ENCODE measurements at places on chromosomes 3 and 15.

GRCh38 chr3:157606852-157607197 is 103.6 kb upstream of the VEPH1 start:
- peaks cover 15% of the 10 kb centered on the region for H3K27me3 ChIP-seq
- H3K36me3 ChIP-seq = no peaks in the 10 kb centered on the region
- no peak overlapping the region for H3K4me3 ChIP-seq
- no peak for DNase-seq
- peaks cover 12% of the 10 kb centered on the region for H3K4me1 ChIP-seq

DNA sequence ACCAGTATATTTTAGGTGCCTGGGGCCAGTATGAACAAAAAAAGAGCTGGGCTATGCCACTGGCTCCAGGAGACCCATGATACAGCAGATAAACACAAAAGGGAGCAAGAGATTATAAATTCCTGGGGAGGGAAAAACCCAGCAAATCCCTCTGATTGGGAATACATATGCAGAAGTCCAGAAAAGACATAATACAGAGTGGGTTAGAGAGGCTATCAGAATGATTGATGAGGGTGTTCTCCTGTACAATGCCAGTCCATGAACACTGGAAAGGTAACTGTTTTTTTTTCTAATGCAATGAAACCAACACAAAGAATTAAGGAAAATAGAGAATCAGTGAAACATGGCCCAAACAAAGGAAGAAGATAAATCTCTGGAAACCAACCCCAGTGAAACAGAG is 5.4 kb upstream of the VPS39 start:
- peaks cover 78% of the 10 kb centered on the region for H3K36me3 ChIP-seq
- no peaks in the 10 kb centered on the region for H3K27me3 ChIP-seq
- peaks cover under 1% of the 10 kb centered on the region for H3K4me1 ChIP-seq
- no peak overlapping the region for H3K27ac ChIP-seq
- H3K4me3 ChIP-seq = no peak overlapping the region
- no peak for DNase-seq

DNA sequence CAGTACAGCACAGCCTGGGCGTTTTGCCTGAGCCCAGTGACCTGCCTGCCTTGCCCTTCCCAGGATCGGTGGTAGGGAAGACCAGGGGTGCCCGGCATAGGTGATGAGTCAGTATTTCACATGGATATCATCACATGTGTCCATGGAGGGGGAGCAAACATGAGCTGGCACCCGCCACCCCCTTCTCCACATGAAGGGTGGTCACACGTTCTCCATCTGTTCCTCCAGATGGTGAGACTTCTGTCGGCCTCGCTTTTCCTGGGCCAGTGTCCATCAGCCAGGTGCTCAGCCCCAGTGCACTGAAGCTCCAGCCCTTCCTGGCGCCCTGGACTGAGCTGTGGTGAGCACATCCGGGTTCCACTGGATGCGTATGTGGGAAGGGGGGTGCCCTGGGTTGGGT is 208.4 kb downstream of the UBE3A start:
- no peaks in the 10 kb centered on the region for H3K36me3 ChIP-seq
- H3K4me3 ChIP-seq = no peak overlapping the region
- H3K27ac ChIP-seq = no peak overlapping the region
- H3K4me1 ChIP-seq = no peaks in the 10 kb centered on the region
- DNase-seq = no peak
- H3K27me3 ChIP-seq = no peaks in the 10 kb centered on the region

- H3K4me1 ChIP-seq = peaks cover 50% of the 10 kb centered on the region
- H3K36me3 ChIP-seq = no peaks in the 10 kb centered on the region
- DNase-seq = no peak
- H3K27ac ChIP-seq = no peak overlapping the region
- H3K4me3 ChIP-seq = no peak overlapping the region
Measured at GRCh38 chr3:54321520-54321919, 199.2 kb downstream of the CACNA2D3 start.

GRCh38 chr3:184238246-184238818 is 8.9 kb downstream of the VWA5B2 start:
- peaks cover 10% of the 10 kb centered on the region for H3K36me3 ChIP-seq
- no peak for DNase-seq
- H3K4me3 ChIP-seq = no peak overlapping the region
- H3K4me1 ChIP-seq = no peaks in the 10 kb centered on the region

GRCh38 chr3:195563317-195563716 is 20.2 kb upstream of the PPP1R2 start:
- H3K4me1 ChIP-seq = peaks cover 42% of the 10 kb centered on the region
- no peak overlapping the region for H3K4me3 ChIP-seq
- no peaks in the 10 kb centered on the region for H3K36me3 ChIP-seq
- DNase-seq = no peak
- H3K27ac ChIP-seq = no peak overlapping the region
- no peaks in the 10 kb centered on the region for H3K27me3 ChIP-seq

DNA sequence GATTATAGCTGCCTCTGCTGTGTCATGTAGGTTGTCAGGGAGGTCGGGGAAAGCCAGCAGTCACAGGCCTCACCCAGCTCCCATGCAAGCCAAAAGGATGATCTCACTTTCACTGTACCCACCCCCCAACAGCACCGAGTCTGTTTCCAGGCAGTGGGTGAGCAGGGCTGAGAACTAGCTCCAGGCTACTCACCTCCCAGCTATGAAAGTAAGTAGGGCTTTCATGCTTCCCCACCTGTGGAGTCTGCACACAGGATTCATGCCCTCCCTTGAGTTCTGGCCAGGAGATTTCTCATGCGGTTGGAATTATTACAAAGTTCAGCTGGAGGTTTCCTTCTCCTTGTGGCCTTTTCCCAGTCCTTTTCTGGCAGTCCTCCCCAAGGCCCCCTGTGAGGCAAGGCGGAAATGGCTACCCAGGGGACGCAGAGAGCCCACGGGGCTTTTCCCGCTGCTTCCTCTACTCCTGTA is 356.2 kb downstream of the SV2B start:
- H3K27ac ChIP-seq = peak overlapping the region; percentile 33
- H3K4me3 ChIP-seq = no peak overlapping the region
- no peak for DNase-seq
- peaks cover 8% of the 10 kb centered on the region for H3K4me1 ChIP-seq
- peaks cover 6% of the 10 kb centered on the region for H3K27me3 ChIP-seq
- peaks cover 5% of the 10 kb centered on the region for H3K36me3 ChIP-seq

- no peaks in the 10 kb centered on the region for H3K36me3 ChIP-seq
- no peak overlapping the region for H3K27ac ChIP-seq
- H3K27me3 ChIP-seq = peaks cover 4% of the 10 kb centered on the region
- DNase-seq = no peak
- H3K4me3 ChIP-seq = no peak overlapping the region
Measured at GRCh38 chr3:79477242-79477641, 290.6 kb downstream of the ROBO1 start.

GRCh38 chr15:70327856-70328678 is 230.3 kb upstream of the TLE3 start:
- no peak overlapping the region for H3K4me3 ChIP-seq
- peaks cover 10% of the 10 kb centered on the region for H3K36me3 ChIP-seq
- H3K27ac ChIP-seq = no peak overlapping the region
- no peak for DNase-seq

- H3K27ac ChIP-seq = no peak overlapping the region
- no peak for DNase-seq
- H3K4me3 ChIP-seq = no peak overlapping the region
- peaks cover 20% of the 10 kb centered on the region for H3K27me3 ChIP-seq
Measured at GRCh38 chr15:100056411-100057072, 285.2 kb downstream of the ADAMTS17 start.

DNA sequence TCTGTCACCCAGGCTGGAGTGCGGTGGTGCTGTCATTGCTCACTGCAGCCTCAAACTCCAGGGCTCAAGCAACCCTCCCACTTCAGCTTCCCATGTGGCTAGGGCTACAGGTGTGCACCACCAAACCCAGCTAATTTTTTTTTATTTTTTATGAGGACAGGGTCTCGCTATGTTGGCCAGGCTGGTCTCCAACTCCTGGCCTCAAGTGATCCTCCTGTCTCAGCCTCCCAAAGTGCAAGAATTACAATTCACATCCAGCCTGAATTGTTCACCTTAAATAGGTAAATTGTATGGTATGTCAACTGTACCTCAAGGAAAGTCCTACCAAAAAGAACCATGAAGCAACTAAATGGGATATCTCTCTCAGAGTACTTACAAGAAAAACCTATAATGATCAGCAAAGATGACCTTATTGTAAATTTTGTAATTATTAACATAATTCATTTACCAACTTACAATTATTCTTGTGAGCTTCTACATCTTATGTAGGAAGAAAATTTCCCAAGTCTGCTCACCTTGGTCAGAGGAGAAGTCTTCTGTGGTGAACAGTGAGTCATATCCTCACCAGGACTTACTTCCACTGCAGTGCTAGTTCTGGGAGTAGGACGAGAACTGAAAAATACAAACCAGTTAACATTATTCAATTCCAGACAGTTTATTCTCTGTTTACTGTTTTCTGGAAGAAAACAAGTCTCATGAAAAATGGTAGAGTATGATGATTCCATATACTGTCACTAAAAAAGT is 54.4 kb downstream of the ULK4 start:
- H3K4me3 ChIP-seq = no peak overlapping the region
- no peak overlapping the region for H3K27ac ChIP-seq
- no peak for DNase-seq
- no peaks in the 10 kb centered on the region for H3K27me3 ChIP-seq
- peaks cover 30% of the 10 kb centered on the region for H3K36me3 ChIP-seq

GRCh38 chr3:87260270-87260669 is 16.1 kb downstream of the POU1F1 start:
- no peaks in the 10 kb centered on the region for H3K36me3 ChIP-seq
- peaks cover 5% of the 10 kb centered on the region for H3K27me3 ChIP-seq
- no peak overlapping the region for H3K27ac ChIP-seq
- DNase-seq = peak; percentile 58

DNA sequence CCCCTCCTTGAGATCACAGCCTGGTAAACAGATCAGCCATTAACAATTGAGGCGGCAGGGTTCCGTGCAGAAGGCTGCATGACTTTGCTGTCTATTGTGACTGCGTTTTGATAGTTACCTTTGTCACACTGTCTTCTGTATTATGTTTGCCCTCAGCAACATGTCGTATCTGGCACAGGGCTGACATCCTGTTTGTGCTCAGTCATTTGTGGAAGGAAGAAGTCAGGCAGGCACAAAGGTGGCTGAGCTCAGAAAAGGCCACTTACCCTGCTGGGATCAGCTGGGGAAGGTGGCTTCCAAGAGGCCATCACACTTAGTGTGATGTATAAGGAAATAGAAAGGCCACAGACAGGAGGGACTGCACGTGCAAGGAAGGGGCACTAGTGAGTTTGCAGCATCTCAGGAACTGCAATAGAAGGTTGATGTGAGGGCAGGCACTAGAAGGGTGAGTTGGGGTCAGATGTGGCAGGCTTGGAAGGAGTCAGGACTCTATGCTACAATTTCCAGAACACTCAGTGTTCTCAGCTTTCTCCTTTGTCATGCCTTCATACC is 13.4 kb downstream of the PML start:
- H3K36me3 ChIP-seq = peaks cover 62% of the 10 kb centered on the region
- peaks cover 2% of the 10 kb centered on the region for H3K27me3 ChIP-seq
- no peak overlapping the region for H3K4me3 ChIP-seq
- peak overlapping the region; percentile 30 for H3K27ac ChIP-seq

DNA sequence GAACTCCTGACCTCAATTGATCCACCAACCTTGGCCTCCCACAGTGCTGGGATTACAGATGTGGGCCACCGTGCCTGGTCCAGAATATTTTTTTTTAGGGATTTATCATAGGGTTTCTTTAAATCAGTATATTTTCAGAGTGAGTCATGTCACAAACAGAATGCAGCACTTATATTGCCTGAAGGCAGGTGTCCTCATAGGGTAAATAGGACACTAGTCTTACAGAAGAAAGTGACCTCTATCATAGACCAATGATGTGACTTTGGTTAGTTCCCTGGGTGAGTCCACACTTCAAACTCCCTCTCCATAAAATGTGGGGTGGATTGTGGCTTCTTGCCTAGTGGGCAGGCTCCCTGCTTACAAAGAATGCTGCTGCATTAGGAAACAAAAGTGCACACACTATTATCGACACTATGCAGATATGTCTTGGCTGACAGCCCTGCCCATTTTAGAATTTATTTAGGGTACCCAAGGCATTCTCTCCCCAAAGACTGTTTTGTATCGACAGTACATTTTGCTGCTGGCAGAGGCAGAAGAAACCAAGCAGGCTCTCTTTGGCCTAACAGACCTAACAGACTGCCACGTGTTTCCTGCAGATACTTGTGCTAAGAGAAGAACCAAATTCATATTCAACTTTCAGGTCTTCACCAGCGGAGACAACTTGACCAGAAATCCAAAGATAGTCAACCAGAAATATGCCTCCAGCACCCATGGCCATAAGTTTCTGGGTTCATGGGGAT is 125.0 kb downstream of the MOBP start:
- no peak overlapping the region for H3K27ac ChIP-seq
- peaks cover 8% of the 10 kb centered on the region for H3K27me3 ChIP-seq
- peaks cover 8% of the 10 kb centered on the region for H3K4me1 ChIP-seq
- H3K4me3 ChIP-seq = no peak overlapping the region
- no peak for DNase-seq
- no peaks in the 10 kb centered on the region for H3K36me3 ChIP-seq

GRCh38 chr15:76127169-76127568 is 67.4 kb downstream of the TMEM266 start:
- H3K4me3 ChIP-seq = no peak overlapping the region
- no peaks in the 10 kb centered on the region for H3K4me1 ChIP-seq
- no peak for DNase-seq
- H3K27me3 ChIP-seq = peaks cover 13% of the 10 kb centered on the region

- no peak overlapping the region for H3K27ac ChIP-seq
- H3K4me1 ChIP-seq = peaks cover 17% of the 10 kb centered on the region
- H3K27me3 ChIP-seq = peaks cover 3% of the 10 kb centered on the region
- peaks cover 10% of the 10 kb centered on the region for H3K36me3 ChIP-seq
Measured at GRCh38 chr3:154191520-154191919, 70.3 kb downstream of the ARHGEF26 start.

- peak overlapping the region; percentile 30 for H3K4me3 ChIP-seq
- H3K4me1 ChIP-seq = peaks cover 43% of the 10 kb centered on the region
- H3K27me3 ChIP-seq = no peaks in the 10 kb centered on the region
- peak; percentile 41 for DNase-seq
Measured at GRCh38 chr15:30985081-30985531, 6.3 kb downstream of the MTMR10 start.

DNA sequence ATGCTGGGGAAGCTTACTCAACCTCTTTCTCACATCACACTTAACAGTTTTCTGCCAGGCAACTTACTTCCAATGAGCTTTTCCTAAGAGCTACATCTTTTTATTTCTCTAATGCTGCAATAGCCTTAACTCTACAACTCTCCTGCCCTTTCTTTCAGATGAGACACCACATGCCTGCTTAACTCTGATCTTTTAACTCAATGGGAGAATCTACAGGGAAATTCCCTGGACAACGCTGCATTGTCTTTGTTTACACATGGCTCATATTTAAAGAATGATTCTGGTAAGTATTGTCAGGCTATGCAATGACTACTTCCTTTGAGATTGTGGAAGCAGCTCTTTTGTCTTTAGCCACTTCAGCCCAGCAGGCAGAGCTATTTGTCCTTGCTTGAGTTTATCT is 353.1 kb upstream of the BCHE start:
- H3K27ac ChIP-seq = no peak overlapping the region
- H3K4me1 ChIP-seq = no peaks in the 10 kb centered on the region
- H3K4me3 ChIP-seq = no peak overlapping the region
- DNase-seq = no peak
- H3K36me3 ChIP-seq = no peaks in the 10 kb centered on the region
- no peaks in the 10 kb centered on the region for H3K27me3 ChIP-seq
